NCI-H1048 (cell line): ENCODE measurements at places on chromosomes 16 and 17.

- DNase-seq: no peak
These were observed 10.5 kb downstream of the DOK4 start for GRCh38 chr16:57475711-57476339.

DNA sequence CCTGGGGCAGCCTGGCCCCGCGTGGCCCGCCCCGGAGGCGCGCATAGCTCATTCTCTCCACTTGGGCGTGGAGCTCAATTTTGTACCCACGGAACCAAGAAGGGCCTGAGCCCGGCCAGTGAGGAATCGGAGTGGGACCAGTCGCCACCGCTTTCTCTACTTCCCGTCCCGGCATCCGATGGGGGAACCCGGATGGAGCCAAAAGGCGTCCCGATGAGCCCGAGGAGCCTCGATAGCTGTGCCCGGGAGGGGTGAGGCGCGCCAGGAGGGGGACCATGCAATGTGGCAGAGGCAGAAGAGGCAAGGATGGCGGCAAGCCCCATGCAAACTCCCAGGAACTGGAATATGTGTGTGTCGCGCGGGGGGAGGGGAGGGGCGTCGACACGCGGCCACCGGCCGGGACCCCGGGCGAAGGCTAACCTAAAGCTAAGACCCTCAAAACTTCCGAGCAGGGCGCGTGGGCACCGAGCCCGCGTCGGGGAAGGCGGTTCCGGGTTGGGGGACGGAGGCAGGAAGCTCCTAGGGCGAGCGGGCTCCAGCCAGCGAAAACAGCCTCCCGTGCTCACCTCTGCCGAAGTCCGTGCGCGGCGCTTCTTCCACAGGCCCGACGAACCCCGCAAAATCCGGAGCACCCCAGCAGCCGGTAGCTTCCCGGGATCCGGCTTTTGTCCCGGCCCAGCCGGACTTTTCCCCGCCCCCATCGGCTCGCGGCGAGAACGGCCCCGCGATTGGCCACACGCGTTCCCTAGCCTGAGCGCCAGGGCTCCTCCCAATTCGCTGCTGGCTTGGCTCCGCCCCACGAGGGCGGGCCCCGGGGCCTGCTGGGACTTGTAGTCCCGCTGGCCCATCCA, at the start of gene ACLY:
Gene ACLY (minus strand): TSS at position 638 of the 851 bp plus-strand sequence. CDS start 5,078 bp downstream, outside the sequence.
- DNase-seq: peak; percentile 92

- DNase-seq: no peak
These were observed 10.5 kb downstream of the TSPOAP1 start for GRCh38 chr17:58318065-58318481.

- DNase-seq: no peak
These were observed 200.8 kb upstream of the KCNJ16 start for GRCh38 chr17:69874175-69874670.

GRCh38 chr17:7548585-7549400, at the start of gene TNFSF12:
TSS of gene TNFSF12 (plus strand) at chr17:7549058. CDS start at chr17:7549154, 96 bp downstream.
- no peak for DNase-seq

DNA sequence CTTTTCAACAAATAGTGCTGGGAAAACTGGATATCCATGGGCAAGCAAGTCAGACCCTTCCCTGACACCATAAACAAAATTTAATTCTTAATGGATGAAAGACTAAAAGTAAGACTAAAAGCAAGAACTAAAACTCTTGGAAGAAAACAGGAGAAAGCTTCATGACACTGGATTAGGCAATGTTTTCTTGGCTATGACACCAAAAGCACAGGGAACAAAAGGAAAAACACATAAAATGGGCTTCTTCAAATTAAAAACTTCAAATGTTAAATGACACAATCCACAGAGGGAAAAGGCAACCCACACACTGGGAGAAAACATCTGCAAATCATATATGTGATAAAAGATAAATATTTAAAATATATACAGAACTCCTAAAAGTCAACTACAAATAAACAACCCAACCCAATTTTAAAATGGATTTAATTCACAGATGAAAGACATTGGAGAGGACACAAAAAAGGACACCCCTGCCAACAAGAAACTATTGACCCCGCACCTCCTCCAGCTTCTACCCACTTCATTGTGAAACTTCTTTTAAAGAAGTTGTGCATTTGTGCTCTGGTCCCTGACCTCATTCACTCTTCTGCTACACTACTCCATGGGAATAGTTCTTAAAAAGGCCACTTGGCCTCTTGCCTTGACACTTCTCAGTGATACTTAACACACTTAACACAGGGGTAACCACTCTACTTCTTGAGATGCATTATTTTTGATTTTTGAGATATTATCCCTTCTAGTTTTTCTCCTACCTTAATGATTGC, 80.3 kb downstream of the TRIM37 start:
- no peak for DNase-seq

- no peak for DNase-seq
These were observed 39.2 kb downstream of the GNA13 start for GRCh38 chr17:65017207-65017774.

- no peak for DNase-seq
These were observed 14.1 kb downstream of the FAM20A start for GRCh38 chr17:68587026-68587425.

- DNase-seq: no peak
These were observed 205.4 kb downstream of the ANKFN1 start for GRCh38 chr17:56358651-56359050.

GRCh38 chr16:83045790-83046189, 419.0 kb downstream of the CDH13 start:
- DNase-seq: no peak

- DNase-seq: no peak
These were observed 37.2 kb downstream of the CDK5R1 start for GRCh38 chr17:32523827-32524552.

DNA sequence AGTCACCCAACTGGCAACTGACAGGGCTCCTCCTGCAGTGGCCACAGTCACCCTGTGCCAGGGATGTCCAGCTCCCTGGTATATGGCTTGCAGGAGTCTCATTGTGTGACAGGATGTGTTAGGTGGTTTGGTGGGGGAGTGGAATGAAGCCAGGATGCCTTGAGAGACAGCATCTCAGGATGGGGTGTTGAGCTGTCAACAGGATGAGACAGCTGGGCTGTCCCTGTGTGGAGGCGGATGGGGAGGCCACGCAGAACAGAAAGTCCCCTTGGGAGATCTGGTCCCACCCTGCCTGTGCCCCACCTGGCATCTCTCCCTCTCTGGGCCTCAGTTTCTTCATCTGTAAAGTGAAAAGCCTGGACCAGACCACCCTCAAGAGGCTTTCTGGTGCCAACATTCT, 9.5 kb upstream of the ZNF469 start:
- no peak for DNase-seq

DNA sequence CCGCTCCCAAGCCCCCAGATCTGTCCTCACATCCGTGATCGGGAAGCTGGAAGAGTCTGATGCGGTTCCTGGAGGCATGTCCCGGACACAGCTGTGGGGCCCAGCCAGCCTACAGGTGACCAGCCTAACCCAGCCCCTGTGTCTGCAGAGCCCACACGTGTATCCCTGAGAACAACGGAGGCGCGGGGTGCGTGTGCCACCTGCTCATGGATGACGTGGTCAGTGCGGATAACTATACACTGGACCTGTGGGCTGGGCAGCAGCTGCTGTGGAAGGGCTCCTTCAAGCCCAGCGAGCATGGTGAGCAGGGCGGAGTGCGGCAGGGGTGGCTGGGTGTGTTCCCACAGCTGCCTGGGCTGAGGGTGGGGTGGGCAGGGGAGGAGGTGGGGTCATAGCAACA, 30.9 kb downstream of the IL4R start:
- DNase-seq: no peak

- no peak for DNase-seq
These were observed 87.9 kb downstream of the CCDC182 start for GRCh38 chr17:57657211-57657610.

- no peak for DNase-seq
These were observed 11.8 kb downstream of the DLX4 start for GRCh38 chr17:49980703-49981197.

- no peak for DNase-seq
These were observed 1.0 kb upstream of the ANTKMT start for GRCh38 chr16:719815-720446.

DNA sequence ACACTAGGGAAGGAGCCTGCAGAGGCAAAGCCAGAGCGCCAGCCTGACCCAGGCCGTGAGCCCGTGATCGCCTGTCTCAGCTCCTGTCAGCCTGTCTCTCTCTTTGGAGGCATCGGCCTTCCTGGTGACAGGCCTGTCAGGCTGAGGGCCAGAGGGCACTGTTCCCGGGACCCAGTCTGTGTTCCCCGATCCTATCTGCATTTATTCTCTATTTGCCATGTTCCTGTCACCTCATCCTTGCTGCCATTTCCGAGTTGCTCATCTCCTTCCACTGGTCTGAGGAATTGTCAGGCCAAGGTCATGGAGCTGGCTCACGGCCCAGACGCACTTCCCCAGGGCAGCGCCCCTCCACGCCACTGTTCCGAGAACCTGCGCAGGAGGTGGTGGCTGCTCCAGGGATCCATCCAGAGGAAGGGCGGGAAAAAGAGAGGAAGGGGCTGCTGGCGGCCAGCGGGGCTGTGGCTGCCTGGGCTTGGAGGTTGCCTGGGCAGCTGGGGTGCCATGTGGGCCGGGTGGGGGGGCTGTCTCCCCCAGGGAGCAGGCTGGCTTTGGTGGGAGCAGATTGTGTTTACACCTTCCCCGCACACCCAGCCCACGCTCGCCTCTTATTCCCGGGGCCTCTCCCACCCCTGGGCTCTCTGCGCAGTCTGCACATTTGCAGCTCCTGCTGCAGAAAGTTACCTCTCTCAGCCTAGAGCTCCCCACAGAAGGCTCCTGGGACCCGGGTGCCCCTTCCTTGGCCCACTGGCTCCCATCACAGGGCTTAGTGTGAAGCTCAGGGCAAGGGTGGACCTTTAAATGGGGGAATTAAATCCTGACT, 4.9 kb downstream of the PRCD start:
- no peak for DNase-seq

- no peak for DNase-seq
These were observed 160.9 kb downstream of the SPECC1 start for GRCh38 chr17:20170085-20170484.

DNA sequence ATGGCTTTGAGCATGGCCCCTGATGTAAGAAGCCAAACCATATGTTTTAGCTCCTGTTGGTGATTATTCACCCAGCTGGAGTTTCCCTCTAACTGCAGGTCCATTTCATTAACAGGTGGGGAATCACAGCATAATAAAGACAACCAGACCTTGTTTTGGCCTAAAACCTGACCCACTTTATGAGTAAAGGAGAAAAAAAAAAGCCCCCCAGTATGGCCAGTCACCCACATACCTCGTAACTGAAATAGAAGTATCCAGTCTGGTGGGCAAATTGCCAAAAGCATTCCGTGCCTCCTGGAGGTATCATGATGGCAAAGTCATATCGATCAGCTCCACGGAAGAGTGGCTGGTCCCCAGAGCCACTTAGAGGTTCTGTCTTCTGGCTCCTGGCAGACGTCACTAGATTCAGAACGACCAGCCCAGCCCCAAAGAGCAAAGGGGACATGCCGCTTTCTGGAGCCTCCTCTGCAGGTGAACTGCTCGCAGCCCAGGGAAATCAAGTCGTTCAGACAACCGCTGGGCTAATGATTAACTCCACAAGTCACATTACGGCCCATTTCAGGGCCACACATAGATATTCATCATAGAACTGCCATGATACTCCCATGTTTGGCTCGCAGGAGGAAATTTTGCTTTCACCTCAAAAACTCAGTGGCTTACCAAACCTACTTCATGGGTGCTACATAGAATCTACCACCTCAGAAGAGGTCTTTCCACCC, at the start of gene TMED6:
Gene TMED6 (minus strand): TSS at position 478 of the 719 bp plus-strand sequence. CDS start 33 bp downstream, at position 445.
- no peak for DNase-seq

DNA sequence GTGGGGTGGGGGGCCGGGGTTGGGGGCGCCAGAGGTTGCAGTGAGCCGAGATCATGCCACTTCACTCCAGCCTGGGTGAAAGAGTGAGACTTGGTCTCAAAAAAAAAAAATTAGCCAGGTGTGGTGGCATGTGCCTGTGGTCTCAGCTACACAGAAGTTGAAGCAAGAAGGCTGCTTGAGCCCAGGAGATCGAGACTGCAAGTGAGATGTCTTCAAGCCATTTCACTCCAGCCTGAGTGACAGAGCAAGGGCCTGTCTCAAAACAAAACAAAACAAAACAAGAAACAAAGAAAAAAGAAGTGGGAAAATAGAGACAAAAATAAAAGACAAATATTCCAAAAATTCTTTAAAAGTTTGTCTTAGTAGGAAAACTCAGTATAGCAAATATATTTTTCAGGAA, 135.1 kb upstream of the CORO6 start:
- DNase-seq: no peak

DNA sequence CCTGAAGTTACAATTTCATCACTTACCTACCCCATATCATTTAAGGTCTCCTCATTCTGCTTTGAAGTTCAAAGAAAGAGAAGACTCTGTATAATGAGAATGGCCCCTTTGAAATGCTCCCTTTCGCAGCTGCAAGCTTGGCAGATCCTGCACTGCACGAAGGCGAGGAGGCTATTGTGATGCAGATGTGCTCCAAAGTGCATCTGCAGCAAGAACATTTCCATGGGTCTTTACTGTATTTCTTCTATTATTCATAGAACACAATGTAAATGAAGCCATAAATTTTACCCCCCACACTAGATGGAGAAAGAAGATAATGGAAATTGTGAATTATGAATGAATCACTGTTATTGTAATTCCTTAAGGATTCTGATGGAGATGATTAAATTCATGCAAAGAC, 178.7 kb downstream of the CHD9NB start:
- no peak for DNase-seq

GRCh38 chr17:5600041-5600440, 15.7 kb upstream of the NLRP1 start:
- no peak for DNase-seq

GRCh38 chr17:72725433-72726068, 366.9 kb downstream of the SLC39A11 start:
- peak; percentile 28 for DNase-seq

DNA sequence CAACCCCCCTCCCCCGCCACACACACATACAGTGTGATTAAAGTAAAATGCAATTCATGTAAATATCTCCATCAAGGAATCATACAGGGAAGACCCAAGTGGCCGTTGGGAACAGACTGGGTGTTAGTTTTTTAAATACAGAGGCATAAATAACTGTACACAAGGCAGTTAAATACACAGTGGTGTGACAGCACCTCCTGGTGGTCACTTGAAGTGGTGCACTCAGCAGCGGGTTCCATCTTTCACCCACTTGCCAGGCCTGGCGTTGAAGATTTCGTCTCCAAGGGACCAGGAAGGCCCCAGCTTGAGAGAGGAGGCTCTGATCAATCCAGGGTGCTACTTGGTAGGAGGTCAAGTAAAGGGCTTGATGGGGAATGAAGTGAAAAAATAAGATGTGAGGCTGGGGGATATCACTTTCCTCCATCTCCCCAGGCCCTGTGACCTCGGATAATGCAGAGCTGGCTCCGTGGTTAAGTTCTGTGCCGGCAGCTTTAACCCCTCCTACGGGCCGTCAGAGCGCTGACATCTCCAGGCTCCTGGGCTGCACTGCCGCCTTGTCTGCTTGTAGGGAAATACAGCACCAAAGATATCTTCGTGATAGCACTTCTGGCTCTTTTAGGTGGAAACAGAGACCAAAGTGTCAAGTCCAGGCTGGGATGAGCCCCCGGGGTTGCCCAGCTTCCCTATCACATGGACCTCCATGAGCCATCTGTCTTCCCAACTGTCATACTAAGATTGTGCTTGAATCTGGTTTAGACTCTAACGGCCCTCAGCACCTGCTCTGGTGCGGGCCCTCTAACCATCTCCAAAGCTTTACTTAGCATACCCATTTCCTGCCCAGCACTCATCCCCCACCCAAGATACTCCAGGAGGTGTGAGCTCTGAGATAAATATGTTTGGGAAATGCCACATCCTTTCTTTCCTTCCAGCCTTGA, 20.7 kb downstream of the LGALS9 start:
- DNase-seq: no peak

GRCh38 chr16:53636978-53637377, 66.7 kb downstream of the RPGRIP1L start:
- DNase-seq: no peak

- DNase-seq: no peak
These were observed 11.8 kb downstream of the HID1 start for GRCh38 chr17:74960570-74961342.

- no peak for DNase-seq
These were observed 3.8 kb upstream of the KIF2B start for GRCh38 chr17:53818929-53819328.
